SJCRH30 (cell line): ENCODE measurements at places on chromosomes 6 and 20. TPM values are rescaled to one million over a fixed set of nuclear protein-coding genes. Genes with fewer than 3 reads are reported as not detected.

The SLC17A3 gene
- not detected in 2 replicates for total RNA-seq

The CST1 gene
- not detected in 2 replicates for total RNA-seq

DNA sequence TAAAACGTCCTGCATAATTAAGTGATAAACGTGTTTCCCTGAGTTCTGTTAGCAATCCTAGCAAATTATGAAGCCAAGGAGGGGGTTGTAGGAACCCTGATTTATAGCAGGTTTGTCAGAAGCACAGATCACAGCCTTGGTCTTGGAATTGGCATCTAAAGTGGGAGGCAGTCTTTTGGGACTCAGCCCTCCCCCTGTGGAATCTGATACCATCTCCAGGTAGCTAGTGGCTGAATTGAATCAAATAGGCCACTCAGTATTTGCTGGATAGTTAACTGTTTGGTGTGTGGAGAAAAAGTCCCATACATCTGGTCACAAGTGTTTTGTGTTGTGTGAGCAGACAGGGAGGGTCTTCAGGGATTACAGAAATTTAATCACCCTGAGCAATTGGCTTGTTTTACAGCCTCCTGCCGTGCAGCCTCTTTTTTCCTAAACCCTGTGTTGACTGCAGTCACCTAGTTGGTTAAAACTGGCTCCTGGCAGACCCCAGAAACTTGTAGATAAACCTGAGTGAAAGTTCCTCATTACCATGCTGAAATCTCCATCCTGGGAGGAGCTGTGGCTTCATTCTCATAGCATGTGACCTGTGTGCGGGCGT, 19.0 kb upstream of the KIFC1 start:
- H3K27me3 ChIP-seq, result no peaks in the 10 kb centered on the region; the same call in 1 of the 2 replicates
- no peaks in the 10 kb centered on the region for H3K36me3 ChIP-seq
- H3K27ac ChIP-seq, result no peak overlapping the region
- H3K4me3 ChIP-seq, result no peak overlapping the region
- H3K4me1 ChIP-seq, result no peaks in the 10 kb centered on the region

- peaks cover 16% of the 10 kb centered on the region for H3K4me1 ChIP-seq
- no peaks in the 10 kb centered on the region for H3K36me3 ChIP-seq
- no peak overlapping the region for H3K27ac ChIP-seq
- peaks cover 16% of the 10 kb centered on the region for H3K27me3 ChIP-seq
These were observed 11.6 kb downstream of the CHRNA4 start for GRCh38 chr20:63349516-63349895.
